ENCODE measurements at places on chromosomes 7 and 10. TPM values are rescaled to one million over a fixed set of nuclear protein-coding genes. Genes with fewer than 3 reads are reported as not detected.

Gene PARP12
- 11.5 TPM for total RNA-seq

Gene PGAM2
- 946 TPM for total RNA-seq

Gene TLL2
- total RNA-seq: 1.4 TPM

Gene CDH23
- total RNA-seq: 6.0 TPM

All from right cardiac atrium (tissue), 5 donors.